Mammary epithelial cell (primary cell): ENCODE measurements at places on chromosomes 11 and 22. TPM values are rescaled to one million over a fixed set of nuclear protein-coding genes. Genes with fewer than 3 reads are reported as not detected.

- DNase-seq: no peak
Measured at GRCh38 chr11:75262961-75263852, 22.6 kb downstream of the TPBGL start.

AGBL2 gene
- 2.0 and 2.3 TPM in 2 replicates for total RNA-seq

DNA sequence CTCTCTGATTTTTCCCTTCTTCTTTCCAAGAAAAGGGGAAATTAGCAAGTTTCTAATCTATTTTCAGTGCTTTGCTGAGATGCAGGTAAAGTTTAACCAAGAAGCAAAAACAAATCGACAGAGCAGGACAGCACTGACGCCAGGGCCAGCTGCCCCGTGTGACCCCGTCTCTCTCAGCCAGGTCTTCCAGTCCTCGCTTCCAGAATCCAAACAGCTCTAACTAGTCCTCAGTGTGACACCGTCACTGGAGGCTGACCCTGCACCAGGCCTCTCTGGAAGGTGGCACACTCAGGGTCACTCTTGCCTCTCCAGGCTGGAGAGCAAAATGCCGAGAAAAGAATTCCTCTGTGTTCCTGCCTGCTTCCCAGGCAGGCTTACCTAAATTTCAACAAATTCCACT is 44.8 kb downstream of the SHANK2 start:
- no peak for DNase-seq

DNA sequence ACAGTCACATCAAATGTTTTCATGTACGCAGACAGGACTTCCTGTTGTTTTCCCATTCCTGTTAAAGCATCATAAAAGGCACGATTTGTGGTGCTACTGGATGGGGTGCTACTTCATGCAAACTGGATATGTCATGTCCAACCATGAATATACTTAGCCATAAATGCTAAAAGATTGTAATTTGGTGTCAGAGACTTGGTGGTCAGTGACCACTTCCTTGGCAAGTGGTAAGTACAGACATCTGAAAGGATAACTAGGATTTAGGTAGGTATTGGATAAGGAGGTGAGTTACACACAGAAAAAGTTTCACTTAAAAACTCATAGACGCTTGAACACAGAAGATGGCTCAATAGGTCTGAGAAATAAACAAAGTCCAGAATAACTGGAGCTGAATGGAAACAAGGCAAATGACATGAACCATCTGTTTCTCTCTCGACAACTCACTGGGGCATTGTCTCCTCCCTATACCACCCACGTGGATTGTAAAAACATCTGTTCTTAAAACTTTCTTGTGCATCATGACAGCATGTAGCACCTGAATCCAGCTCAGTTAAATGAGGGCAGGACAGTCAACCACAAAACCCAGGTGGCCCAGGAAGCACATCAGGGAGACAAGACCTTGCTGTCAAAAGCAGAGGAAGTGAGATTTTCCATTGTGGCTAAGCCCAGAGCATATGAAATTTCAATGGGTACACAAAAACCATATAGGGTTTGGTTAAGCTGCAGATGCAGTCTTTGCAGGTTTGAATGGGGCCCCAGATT is 22.1 kb upstream of the IGLL5 start:
- DNase-seq: no peak

CNGA4 gene
- total RNA-seq: 0.35 and 0.38 TPM in 2 replicates

PIM3 gene
- total RNA-seq: 26.6 and 28.2 TPM in 2 replicates

GRCh38 chr11:77140231-77140851 is 12.3 kb downstream of the MYO7A start:
- DNase-seq: no peak

MYOD1 gene
- total RNA-seq: not detected in 2 replicates

DNA sequence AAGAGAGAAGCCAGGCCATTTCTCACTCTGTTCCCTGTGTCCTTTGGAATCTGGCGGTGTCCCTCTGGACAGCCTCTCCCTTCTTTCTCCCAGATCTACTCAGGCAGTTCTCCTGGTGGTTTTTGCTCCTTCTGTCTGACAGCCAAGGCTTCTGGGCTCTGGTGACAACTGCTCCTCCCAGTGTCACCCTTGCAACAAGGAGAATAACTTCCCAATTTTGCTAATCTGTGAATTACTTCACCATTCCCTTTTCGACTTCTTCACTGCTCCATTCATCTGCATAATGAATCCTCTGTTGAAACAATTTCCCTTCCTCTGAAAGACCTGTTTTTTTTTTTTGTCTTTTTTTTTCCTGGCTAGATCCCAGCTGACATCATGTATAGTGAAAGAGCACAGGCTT is 56.3 kb upstream of the PDE3B start:
- no peak for DNase-seq

GRCh38 chr11:65224930-65225278 is 36.9 kb upstream of the POLA2 start:
- DNase-seq: peak; percentile 79

- DNase-seq: no peak
Measured at GRCh38 chr11:1908618-1909017, 10.9 kb upstream of the TNNT3 start.

DNA sequence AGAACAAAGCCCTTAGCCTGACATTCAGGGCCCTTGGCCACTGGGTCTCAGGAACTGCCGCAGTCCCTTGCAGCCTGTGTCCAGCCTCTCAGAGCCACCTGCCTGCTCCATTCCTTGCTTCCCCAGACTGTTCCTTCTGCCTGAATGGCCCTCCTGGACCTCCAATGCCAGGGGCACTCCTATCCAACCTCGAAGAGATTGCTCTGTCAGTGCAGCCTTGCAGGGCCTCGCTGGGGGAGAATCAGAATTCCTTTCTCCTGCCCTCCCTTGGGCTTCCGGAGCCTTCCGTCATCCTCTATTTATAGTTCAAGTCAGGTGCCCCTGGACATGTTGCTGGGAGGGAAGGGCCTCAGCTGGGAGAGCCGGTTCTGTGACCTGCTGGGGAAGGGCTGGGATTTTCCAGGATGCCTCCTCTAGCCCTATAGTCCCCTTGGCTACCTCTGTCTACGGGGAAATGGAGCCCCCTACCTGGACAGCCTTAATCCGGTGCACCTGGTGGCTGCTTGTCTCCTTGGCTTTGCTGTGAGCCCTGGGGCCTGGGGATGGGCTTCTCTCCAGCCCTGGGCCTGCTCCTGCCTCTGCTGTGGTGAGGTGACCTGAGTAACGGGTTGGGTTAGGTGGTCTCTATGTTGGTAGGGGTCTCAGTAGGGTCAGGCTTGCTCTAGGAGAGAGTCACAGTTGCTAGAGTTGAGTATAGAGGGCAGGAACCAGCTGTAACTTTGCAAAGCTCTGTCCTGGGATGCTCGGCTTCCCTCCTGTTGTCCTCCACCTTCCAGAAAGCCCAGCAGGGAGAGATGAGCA is 45.9 kb upstream of the SYT7 start:
- DNase-seq: peak; percentile 87

DNA sequence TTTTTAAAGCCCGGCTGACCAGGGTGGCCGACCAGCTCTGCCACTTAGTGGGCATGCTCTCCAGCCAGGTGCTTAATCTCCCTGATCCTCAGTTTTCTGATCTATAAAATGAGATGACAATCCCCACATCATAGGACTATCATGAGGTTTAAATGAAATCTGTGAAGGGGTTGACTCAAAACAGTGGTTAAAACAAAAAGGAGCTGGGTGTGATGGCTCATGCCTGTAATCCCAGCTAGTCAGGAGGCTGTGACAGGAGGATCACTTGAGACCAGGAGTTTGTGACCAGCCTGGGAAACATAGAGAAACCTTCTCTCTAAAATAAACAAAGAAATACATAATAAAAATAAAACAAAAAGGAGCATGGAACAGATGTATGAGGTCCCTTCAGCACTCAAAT is 3.6 kb upstream of the C11orf86 start:
- peak; percentile 27 for DNase-seq

DNA sequence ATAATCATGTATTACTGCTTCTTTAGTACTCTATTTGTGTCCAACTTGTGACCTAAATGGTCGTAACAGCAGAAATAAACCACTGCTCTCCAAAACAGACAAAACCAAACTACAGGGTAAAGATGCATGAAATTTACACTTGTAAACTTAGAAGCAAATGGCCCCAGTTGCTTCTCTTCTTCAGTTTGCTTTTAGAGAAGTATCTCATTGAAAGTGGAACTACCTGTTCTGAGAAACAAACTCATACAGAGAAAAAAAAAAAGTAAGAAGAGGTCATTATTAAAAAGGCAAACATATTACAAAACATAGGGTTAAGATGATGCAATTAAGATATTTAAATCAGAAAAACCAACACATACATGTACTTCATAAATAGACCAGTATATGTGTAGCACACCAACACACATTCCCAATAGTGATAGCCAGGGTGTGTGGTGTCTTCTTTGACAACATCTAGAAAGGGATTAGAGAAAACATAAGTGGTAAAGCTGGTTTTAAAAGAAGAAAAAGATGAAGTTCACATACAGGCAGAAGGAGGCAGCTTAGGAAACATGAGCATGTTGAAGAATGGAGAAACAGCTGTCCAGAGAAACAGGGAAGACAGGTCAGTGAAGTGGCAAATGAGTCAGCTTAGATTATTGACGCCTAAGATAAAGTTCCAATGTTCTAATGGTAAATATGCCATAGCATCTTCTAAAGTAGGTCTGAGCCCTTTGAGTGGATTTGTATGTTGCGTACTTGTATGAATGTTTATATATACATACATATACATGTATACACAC is 844.7 kb upstream of the CCDC90B start:
- no peak for DNase-seq

DNA sequence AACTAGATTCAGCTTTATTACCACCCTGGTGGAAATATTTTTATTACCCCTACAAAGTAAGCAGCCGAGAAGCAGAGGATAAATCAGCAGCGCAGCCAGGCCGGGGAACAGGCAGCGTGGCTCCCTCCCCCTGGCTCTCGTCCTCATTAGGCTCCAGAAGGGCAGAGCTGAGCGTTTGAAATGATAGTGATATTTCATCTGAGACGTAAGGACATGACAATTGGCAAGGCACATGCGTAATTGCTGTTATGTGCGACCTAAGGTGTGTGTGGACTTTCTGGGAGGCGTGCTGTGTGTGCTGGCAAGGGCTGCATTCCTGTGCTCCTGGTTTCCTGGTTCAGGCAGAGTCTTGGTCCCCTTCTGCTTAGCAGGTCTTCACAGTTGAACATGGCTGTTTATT is 247.8 kb downstream of the TBC1D22A start:
- DNase-seq: no peak

DNA sequence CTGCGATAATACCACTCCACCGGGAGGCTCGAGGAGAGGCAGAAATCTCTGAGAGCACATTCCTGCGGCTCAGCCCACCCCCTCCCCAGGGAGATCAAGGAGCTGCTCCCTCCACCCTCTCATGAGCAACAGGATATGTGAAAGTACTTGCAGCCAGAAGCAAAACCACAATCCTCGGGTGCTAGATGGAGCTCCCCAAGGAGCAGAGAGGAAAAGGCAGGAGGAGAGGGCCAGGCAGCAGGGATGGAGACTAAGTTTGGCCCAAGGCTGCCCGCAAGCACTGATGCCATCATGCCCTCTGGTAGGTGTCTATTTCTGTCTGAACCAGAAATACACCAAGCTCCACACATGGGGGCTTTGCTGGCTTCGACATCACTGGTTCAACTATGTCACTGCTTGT is 22.3 kb downstream of the VPS37C start:
- peak; percentile 31 for DNase-seq

- peak; percentile 83 for DNase-seq
Measured at GRCh38 chr11:132639986-132640385, 892.3 kb downstream of the OPCML start.

DNA sequence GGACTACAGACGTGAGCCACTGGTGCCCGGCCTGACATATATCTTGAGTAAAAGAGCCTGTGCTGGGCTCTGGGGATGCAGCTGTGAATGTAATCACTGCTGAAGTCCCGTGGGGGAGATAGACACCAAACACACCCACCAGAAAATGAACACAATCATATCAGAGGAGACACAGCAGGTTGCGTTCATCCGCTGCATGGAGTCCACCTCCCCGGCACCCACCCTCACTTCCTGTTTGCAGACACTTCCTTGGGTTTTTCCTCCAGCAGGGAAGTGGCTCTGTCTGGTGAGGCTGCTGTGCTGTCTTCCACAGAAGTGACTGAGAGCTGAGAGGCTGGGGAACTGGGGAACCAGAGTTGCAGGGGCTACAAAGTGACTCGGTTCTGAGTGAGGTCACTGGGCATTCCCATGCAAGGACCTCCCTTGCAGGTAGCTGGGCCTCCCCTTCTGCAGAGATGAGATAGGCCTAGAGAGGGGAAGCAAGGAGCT is 7.2 kb downstream of the MICALL1 start:
- no peak for DNase-seq

DNA sequence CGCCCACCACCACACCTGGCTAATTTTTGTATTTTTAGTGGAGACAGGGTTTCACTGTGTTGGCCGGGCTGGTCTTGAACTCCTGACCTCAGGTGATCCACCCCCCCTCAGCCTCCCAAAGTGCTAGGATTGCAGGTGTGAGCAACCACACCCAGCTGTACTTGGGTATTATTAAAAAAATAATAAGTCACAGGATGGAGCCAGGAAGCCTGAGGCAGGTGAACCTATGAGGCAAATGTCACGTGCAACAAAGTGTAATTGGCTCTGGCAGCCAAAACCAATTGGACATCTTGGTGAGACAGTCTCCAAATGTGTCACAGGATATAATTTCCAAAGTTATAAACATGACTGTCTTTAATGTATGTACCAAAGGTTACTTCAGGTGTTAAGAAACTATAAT is 24.0 kb upstream of the MALAT1 start:
- peak; percentile 52 for DNase-seq

GRCh38 chr11:88576741-88577140 is 239.2 kb upstream of the CTSC start:
- DNase-seq: no peak

IRAG1 gene
- 2.0 TPM for total RNA-seq

DNA sequence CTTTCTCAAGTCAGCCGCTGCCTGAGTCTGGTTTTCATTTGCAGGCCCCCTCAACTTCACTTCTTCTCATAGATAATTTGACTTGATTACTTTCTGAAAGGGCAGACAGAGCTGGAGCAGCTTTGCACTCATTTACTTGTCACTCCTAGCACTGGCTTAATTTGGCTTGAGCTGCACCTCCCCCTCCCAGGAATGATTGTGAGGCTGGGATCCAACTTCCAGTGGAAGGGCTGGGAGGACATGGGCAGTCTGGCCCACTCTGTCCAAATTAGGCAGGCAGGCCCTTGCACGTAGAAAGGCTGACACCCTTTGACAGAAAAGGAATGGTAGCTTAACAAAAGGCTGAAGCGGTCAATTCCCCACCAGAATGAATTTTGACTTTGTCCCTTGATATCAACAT is 453.9 kb downstream of the ETS1 start:
- no peak for DNase-seq

VWCE gene
- total RNA-seq: 0.50 TPM

DNA sequence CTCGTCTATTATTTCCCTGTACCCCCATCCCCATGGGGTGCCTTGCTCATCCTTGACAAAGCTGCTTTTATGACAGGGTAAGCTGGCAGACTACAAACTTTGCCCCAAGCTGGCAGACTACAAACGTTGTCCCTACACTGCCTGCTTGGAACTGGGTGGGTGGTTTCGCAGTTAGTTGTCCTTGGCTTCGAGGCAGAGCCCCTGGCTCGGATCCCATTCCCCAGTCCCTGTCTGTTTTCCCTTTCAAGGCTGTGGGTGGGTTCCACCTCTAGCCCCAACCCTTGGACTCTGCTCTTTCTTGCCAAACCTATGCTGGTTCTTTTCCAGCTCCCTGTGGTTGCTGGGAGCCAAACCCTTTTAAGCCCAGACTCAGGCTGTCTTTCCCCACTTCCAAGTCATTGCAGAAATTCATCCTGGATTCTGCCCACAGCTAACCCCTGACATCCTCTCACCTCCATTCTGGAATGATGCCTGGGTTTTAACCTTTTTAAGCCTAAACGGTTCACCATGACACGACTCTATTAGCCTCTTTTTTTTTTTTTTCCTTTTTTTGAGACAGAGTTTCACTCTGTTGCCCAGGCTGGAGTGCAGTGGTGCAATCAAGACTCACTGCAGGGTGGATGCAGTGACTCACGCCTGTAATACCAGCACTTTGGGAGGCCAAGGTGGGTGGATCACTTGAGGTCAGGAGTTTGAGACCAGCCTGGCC is 9.2 kb upstream of the RBM14 start:
- DNase-seq: peak; percentile 56
